ENCODE measurements at places on chromosomes 16 and 17.

DNA sequence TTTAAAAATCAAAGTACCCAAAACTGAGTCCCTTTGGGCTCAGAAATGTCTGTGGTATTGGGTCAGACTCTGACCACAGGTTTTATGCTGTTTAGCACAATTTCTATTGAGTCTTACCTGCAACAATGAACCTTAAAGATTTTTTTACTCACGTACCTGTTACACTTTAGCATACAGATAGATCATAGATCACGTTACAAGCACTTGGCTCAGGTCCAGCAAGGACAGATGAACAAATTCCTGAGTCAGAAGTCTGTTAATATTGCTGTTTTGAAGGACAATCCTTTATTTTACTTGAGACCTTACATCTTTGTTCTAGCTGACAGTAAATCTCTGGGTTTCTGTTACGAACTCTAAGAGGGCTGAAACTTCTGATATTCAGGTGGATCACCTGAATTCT is 12.8 kb downstream of the SLC7A6OS start:
- DNase-seq = no peak

DNA sequence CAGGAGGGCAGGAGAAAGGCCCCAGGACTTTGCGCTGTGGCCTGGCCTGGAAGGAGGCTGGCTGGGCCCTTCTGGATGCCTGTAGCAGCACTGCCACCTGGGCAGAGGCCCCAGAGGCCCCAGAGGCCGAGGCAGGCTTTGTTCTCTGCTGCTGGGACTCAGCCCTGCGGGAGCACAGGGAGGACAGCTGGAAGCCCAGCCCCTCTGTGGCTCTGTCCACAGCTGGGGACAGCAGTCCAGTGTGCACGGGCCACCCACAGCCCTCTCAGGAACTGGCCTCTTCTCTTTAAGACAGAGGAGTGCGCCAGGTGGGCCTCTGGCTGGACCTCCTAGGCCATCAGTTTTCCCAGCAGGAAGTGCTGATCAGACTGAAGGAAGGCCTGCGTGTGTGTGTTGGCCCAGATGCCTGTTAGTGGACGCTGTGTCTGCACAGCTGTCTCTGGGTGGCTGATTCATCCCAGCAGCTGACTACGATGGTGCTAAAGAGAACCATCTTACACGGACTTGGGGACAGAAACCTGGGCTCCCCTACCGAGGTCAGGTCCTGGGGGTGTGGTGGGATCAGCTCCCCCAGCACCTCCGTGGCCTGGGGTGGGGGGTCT is 26.9 kb upstream of the ZNF750 start:
- DNase-seq = no peak

DNA sequence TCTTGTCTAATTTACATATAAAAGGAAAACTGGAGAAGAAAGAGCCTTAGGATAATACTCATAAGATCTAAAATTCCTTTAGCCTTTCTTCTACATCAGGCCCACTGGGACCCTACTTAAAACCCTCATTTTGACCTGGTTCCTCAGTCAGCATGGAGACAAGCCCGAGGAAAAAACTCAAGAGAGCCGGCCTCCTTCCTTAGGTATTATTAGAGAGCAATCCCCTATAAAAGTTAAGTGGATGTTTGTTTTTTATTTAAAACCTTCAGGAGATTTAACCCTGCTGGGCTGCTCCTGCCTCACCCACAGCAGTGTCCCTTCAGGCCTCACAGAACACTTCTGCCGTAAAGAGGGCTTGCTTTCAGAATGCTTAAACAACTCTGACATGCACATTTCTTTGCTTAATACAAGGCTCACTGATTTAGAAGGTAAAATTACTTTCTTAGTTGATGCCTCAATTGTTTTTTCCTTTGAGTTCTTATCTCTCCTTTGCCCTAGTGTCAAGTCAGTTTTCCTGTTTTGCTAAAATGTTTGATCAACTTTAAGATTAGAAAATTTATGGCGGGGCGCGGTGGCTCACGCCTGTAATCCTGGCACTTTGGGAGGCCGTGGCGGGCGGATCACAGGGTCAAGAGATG is 145.6 kb upstream of the TBX2 start:
- DNase-seq = no peak

- no peak for DNase-seq
Observed at GRCh38 chr17:77736721-77737120, 221.8 kb upstream of the TNRC6C start.

DNA sequence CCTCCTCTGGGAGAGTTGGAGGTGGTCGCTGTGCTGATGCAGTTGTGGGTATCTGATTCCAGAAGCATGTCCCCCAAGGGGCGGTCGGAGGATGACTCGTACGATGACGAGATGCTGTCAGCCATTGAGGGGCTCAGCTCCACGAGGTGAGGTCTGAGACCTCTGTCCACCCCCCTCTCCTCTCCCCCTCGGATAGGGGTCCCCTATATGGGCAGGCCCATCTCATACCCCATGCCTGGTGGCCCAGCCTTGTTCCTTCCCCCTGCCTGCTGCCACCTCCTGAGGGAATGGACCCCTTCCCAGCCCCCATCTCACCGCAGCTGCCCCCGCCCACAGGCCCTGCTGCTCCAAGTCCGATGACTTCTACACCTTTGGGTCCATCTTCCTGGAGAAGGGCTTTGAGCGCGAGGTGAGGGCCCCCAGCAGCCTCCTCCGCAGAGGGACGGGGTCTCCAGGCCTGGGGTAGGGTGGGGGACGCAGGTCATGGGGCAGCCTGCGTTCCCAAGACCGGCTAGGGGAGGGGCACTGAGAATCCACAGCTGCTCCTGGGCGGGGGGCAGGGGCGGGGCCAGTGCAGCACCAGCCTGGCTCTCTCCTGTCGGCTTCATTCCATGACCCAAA is 39.2 kb downstream of the ADCY7 start:
- DNase-seq = no peak

GRCh38 chr16:81494434-81494806 is 49.8 kb downstream of the CMIP start:
- no peak for DNase-seq

GRCh38 chr17:45227101-45227925 is 5.6 kb downstream of the FMNL1 start:
- DNase-seq = no peak

DNA sequence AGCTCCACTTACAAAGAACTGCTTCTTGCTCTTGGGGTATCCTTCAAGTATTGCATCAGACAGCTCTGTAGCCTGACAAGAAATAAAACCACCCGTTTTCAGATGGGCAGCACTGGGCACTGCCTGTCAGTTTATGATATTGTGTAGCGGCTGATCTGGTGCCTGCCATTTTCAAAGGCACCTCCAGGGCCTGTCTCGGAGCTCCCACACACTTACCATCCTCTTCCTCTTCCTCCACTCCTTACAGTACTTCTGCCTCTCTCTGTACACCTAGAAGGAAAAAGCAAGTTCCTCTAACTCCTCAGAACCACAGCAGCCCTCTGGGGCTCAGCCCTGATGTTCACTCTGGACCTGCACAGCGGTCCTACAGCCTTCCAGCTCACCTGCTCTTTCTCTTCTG is 4.4 kb downstream of the PSMC3IP start:
- no peak for DNase-seq

- no peak for DNase-seq
Observed at GRCh38 chr16:4409081-4409932, 7.1 kb downstream of the CORO7 start.

DNA sequence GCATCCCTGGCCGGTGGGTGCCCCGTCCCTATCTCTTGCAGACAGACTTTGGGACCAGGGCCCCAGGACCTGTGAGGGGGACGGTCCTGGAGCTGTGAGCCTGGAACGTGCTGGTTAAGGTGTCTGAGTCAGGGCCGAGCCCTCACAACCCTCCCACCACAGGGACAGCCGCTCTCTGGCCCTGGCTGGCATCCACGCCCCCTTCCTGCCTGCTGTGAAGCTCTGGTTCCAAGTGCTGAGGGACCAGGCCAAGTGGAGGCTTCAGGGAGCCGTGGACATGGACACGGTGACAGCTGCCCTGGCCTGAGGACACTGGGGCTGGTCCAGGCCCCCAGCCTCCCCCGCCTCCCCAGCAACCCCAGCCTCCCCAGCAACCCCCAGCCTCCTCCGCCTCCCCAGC is 6.6 kb downstream of the TSR3 start:
- no peak for DNase-seq

DNA sequence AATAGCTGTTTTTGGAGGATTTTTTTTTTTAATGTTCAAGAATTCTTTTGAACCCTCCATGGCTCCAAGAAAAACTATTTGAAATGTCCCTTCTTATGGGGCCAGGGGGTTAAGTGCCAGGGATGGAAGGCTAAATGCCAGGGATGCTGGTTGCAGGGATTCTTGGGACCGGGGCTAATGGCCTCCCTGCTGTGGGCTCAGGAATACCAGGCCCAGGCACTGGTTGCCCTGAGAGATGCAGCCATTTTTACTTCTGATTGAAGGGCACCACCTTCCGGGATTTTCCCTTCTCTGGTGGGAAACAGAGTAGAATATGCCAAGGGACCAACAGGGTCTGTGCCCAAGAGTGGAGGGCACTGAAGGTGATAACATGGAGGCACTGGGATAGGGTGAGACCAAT is 10.9 kb upstream of the KAT7 start:
- no peak for DNase-seq

DNA sequence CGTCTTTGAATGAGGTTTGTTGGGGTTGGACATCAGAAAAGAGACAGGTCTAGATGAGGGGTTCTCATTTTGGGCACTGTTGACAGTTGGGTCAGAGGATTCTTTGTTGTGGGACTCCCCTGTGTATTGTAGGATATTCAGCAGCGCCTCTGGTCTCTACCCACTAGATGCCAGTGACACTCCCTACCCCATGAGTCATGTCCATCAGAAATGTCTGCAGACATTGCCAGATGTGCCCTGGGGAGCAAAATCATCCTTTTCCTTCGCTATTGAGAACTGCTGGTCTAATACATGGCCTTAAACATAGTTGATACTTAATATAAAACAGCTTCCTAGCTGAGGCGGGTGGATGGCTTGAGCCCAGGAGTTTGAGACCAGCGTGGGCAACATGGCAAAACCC is 3.1 kb downstream of the ABAT start:
- DNase-seq = no peak

DNA sequence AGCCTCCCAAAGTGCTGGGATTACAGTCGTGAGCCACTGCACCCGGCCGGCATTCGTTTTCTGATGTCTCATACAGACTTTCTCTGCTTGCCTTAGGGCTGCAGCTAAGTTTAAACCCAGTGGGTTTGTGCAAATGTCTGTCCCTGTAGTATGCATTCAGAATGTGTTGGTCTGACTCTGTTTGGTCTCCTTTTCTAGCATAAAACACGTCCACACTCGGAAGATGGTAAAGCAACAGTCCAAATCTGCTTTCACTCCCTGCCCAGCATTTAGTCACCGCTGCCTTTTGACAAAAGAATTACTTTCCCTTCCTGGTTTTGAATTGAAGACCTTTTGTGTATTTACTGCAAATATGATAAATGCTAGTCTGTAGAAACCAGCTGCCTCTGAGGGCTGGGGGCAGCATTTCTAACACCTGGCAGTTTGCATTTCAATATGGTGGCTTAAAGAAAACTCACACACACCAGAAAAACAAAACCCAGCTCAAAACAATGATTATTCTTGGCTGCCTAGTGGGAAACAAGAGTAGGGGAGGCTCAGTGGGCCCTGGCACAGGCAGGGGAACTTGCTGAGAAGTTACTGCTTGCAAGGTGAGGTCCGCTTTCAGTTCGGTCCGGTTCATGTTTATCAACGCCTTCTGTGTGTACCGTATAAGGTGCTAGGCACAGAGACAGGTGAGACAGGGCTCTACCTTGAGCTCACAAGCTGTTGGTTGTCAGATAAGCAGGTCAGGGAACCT is 56.9 kb downstream of the MSI2 start:
- DNase-seq = no peak

DNA sequence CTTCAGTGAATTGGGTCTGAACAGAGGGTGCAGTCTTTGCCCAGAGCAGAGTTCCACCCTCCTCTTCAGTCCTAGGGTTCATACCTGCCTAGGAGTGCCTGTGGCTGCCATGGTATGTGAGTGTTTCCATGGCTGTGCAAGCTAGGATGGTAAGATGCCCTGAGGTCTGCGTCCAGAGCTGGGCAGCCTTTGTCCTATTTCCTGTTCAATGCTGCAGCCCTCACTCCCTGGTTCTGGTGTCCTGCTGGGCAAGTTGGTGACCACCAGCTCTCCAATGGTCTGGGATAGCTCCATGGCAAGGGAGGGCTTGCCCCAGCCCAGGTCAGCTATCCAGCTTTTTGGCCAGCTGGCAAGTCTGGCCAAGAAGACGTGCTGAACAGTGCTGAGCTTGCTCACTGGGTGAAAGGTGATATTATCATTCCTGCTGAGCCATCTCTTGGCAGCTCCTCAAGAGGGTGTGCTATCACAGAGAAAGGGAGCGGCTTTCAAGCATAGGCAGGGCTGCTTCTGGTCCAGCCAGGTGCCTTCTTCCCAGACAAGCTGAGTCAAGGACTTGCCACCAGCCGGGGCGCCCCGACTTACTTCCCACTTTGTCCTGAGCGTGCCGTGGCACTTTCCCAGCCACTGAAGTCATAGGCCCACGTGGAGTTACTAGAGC is 13.0 kb upstream of the NFATC3 start:
- no peak for DNase-seq

- no peak for DNase-seq
Observed at GRCh38 chr17:9272501-9273200, 251.3 kb downstream of the NTN1 start.

DNA sequence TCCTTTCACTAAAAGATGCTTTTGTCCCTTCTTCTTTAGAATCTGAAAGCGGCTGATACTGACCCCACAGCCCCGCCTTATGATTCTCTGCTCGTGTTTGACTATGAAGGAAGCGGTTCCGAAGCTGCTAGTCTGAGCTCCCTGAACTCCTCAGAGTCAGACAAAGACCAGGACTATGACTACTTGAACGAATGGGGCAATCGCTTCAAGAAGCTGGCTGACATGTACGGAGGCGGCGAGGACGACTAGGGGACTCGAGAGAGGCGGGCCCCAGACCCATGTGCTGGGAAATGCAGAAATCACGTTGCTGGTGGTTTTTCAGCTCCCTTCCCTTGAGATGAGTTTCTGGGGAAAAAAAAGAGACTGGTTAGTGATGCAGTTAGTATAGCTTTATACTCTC is 10.1 kb upstream of the TANGO6 start:
- DNase-seq = no peak

- no peak for DNase-seq
Observed at GRCh38 chr16:53785044-53785443, 81.1 kb downstream of the FTO start.

DNA sequence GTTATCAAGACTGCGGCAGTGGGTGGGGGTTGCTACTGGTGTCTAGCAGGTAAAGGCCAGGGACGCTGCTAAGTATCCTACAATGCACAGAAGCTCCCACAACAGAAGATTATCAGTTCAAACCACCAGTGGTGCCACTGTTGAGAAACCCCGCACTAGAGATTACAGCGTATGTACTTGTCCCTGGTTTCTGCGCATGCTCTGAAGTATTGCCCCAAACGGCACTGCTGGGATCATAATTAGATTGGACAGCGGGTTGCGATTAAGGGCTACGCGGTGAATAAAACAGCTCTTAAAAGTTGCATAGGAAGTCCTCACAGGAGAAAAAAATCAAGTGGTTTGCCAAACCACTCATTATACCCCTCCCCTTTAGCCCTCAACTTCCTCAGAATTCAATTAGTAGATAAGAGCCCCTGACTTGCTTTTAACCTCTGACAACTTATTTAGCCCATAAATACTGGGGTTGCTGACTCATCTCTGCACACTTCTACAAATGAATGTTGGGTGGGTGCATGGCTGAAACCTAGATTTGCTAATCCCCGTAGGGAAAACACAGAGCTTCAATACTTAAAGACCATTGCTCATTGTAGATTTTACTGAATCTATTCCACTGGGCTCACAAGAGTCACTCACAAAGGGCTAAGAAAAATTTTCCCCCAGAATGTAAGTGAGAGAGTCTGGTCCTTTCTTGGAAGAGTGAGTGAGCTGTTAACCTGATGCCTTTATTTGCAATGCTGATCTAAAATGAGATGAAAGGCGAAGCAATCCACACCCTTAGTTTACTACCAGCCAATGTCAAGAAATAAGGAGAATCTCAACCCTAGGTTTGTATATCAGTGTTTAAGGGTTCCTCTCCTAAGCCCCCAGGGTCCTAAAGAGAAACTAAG is 91.8 kb downstream of the RGS9 start:
- DNase-seq = peak; percentile 31
